Coronary artery (tissue), 2 donors: ENCODE measurements at places on chromosomes 3 and 15.

GRCh38 chr3:194121891-194122631 is 13.9 kb upstream of the HES1 start:
- DNase-seq, result no peak

GRCh38 chr15:56036546-56037067 is 43.2 kb upstream of the NEDD4 start:
- DNase-seq, result no peak

- no peak for DNase-seq
Observed at GRCh38 chr3:56222866-56223265, 245.4 kb downstream of the ERC2 start.

DNA sequence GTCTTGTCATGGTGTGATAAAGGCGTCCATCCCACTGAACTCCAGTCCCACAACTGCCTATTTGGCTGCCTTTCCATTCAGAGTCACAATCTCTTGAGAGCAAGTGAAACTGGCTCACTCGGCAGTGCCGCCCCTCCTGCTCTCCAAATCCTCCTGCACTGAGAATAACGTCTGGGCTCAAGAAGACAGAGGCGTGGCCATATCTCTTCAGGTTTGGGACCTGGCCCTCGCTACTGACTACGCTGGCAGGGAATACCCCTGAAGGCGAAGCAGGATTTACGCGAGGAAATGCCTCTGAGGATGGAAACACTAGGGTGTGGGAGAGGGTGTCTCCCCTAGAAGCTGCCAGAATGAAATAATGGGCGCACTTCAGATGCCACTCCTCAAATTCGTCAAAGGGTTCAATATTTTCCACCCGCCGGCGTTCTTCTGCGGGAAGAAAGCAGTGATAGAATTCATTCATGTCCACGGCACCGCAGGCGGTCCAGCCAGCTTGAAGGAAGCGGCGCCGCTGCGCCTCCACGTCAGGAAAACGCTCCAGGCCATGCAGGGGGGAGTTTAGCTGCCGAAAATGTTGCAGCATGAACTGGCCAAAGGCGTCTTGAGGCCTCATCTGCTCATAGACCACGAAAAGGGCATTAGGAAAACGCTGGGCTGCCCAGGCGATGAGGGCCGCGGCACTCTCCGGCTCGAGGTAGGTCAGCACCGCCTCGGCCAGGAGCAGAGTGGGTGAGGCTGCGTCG is 985 bp downstream of the LCMT2 start:
- peak; percentile 82 for DNase-seq

- no peak for DNase-seq
Observed at GRCh38 chr15:57625703-57626448, 34.2 kb downstream of the MYZAP start.

GRCh38 chr15:55587321-55588069 is 650 bp downstream of the PYGO1 start:
- DNase-seq, result no peak

GRCh38 chr3:58241306-58242044 is 3.9 kb downstream of the ABHD6 start:
- DNase-seq, result no peak

GRCh38 chr15:93307513-93307912 is 218.5 kb upstream of the RGMA start:
- DNase-seq, result no peak

DNA sequence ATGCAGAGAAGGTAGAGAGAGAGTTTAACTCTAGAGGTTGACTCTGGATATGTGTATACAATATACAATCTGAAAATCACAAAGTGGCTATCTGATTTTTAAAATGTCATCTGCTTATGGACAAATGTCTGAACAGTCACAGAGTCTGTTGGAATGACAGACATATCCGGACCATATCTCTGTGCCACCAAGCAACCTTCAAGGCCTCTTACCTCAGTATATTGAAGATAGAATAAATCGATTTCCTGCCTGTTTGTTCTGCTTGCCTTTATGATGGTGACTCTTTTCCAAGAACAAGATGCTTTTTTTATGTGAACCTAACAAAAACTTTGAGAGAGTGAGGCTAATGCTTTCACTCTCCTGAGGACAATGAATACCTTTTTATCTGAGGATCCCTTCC is 151.1 kb downstream of the RBPMS2 start:
- no peak for DNase-seq
